DND-41 (cell line): ENCODE measurements at places on chromosomes 4 and X.

DNA sequence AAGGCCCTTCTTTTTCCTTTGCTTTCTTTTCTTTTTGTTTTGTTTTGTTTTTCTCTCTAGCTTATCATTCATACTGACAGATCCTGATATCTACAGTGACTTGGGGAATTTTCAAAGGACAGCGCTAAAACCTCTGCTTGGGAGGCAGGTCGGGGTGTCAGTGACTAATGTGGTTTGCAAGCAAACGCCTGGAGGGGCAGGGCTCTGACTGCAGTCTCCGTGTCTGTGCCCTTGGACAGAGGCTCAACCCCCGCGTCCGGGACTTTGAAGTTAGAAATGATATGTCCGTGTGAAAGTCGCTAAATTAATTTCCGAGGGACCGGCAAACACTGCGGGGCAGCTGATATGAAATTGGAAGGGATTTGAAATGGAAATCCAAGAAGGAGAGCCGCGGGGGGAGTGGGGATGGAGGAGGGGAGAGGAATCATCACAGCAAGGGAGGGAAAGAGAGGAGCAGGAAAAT, 312.4 kb downstream of the DHRSX start:
- H3K27ac ChIP-seq = no peak overlapping the region
- no peak overlapping the region for H3K4me3 ChIP-seq
- DNase-seq = no peak
- H3K4me1 ChIP-seq = no peaks in the 10 kb centered on the region
- no peaks in the 10 kb centered on the region for H3K36me3 ChIP-seq

DNA sequence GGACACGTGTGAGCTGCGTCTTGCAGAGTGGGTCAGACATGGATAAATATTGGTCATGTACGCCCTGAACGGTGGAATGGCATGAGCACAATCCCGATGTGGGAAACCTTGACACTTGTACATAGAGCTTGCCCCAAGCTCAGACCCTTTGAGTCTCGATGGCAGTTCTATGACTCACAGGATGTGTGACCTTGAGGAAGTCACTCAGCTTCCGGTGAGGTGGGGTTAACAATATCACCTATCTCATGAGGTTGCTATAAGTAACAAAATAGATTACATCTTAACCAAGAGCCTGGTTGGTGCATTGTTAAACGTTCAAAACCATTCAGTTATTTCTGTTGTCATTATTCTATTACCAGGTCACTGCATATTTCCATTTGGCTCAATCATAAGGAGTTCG, 109.1 kb upstream of the TBL1X start:
- H3K27me3 ChIP-seq = no peaks in the 10 kb centered on the region
- H3K4me1 ChIP-seq = peaks cover 34% of the 10 kb centered on the region
- no peak overlapping the region for H3K27ac ChIP-seq
- H3K4me3 ChIP-seq = no peak overlapping the region
- no peak for DNase-seq

GRCh38 chr4:140799686-140800225, 43.6 kb upstream of the TBC1D9 start:
- no peak overlapping the region for H3K4me3 ChIP-seq
- H3K27me3 ChIP-seq = no peaks in the 10 kb centered on the region
- no peaks in the 10 kb centered on the region for H3K4me1 ChIP-seq
- H3K36me3 ChIP-seq = no peaks in the 10 kb centered on the region
- no peak overlapping the region for H3K27ac ChIP-seq

GRCh38 chr4:186240848-186241491, 13.7 kb downstream of the KLKB1 start:
- no peak overlapping the region for H3K4me3 ChIP-seq
- no peak overlapping the region for H3K27ac ChIP-seq
- no peaks in the 10 kb centered on the region for H3K36me3 ChIP-seq

GRCh38 chrX:34886011-34886410, 56.6 kb upstream of the FAM47B start:
- no peaks in the 10 kb centered on the region for H3K27me3 ChIP-seq
- no peak overlapping the region for H3K27ac ChIP-seq
- H3K36me3 ChIP-seq = no peaks in the 10 kb centered on the region
- DNase-seq = no peak

- no peaks in the 10 kb centered on the region for H3K4me1 ChIP-seq
- H3K36me3 ChIP-seq = no peaks in the 10 kb centered on the region
- no peak overlapping the region for H3K27ac ChIP-seq
- no peak for DNase-seq
- H3K27me3 ChIP-seq = no peaks in the 10 kb centered on the region
Measured at GRCh38 chr4:149211876-149212275, 603.8 kb downstream of the IQCM start.

DNA sequence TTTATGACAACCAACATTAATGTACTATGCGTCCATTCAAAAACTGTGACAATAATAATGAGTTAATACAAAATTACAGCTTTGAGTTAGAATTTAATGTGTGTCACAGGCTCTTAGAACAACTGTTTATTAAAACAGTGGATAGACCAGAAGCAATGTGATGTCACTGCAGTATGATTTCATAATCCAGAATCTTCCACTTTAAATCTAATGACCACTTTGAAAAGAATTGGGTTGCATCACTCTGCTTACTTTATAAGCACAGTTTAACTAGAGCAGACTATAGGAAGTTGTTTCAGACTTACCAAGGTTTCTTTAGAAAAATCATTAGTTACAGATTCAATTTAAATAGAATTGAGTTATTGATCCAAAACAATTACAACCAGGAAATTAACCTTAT, 758.5 kb downstream of the KCTD8 start:
- no peaks in the 10 kb centered on the region for H3K4me1 ChIP-seq
- H3K27ac ChIP-seq = no peak overlapping the region
- H3K27me3 ChIP-seq = no peaks in the 10 kb centered on the region
- H3K36me3 ChIP-seq = no peaks in the 10 kb centered on the region
- H3K4me3 ChIP-seq = no peak overlapping the region
- DNase-seq = no peak

GRCh38 chr4:26361297-26361696, 40.5 kb downstream of the RBPJ start:
- no peak overlapping the region for H3K4me3 ChIP-seq
- H3K27me3 ChIP-seq = no peaks in the 10 kb centered on the region
- no peaks in the 10 kb centered on the region for H3K4me1 ChIP-seq
- H3K36me3 ChIP-seq = 0 out of 2 replicates have a peak, but pooled peaks cover under 1% of the 10 kb centered on the region
- no peak overlapping the region for H3K27ac ChIP-seq
- DNase-seq = no peak

- H3K27ac ChIP-seq = no peak overlapping the region
- no peak overlapping the region for H3K4me3 ChIP-seq
- H3K4me1 ChIP-seq = peaks cover 10% of the 10 kb centered on the region; the same call in 1 of the 2 replicates
- H3K36me3 ChIP-seq = no peaks in the 10 kb centered on the region
Measured at GRCh38 chr4:89306486-89307177, 968 bp downstream of the GPRIN3 start.

DNA sequence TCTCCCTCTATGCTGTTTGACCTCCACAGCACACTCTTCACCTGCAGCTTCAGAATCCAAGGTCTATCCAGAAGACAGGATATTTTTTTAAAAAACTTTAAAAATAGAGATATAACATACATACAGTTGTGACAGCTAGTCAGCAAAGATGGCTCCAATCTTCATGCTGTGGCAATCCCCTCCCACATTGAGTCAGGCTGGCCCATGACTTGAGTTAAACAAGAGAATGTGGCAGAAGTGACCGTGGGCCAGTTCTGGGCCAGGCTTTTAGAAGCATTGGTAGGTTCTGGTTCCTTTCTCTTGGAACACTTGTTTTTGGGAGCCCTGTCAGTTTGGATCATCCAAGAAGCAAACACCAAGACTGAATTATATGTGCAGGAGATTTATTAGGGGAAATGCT, 36.1 kb upstream of the REPS2 start:
- no peak overlapping the region for H3K27ac ChIP-seq
- no peak overlapping the region for H3K4me3 ChIP-seq
- no peaks in the 10 kb centered on the region for H3K27me3 ChIP-seq

- no peak for DNase-seq
- H3K27me3 ChIP-seq = no peaks in the 10 kb centered on the region
- no peaks in the 10 kb centered on the region for H3K36me3 ChIP-seq
- H3K4me1 ChIP-seq = no peaks in the 10 kb centered on the region
- no peak overlapping the region for H3K4me3 ChIP-seq
Measured at GRCh38 chrX:44669626-44670025, 127.0 kb upstream of the FUNDC1 start.

DNA sequence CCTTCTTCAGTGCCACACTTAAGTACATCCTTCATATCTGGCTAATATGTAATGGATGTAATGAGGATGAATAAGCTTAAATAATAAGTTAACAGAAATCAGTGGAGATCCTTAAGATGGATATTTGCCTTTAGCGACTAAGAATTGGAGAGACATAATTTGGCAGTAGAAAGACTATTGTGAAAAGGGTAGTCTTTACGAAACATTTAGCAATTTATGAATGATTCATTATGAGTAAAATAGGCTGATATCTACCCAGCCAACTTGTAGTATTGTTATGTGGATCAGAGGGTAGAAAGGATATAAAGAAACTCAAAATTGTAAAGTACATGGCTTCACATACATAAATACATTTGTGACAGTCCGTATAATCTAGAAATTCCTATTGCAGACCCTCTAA, 2371.8 kb downstream of the PCDH7 start:
- no peak overlapping the region for H3K4me3 ChIP-seq
- no peaks in the 10 kb centered on the region for H3K4me1 ChIP-seq
- no peak overlapping the region for H3K27ac ChIP-seq
- H3K36me3 ChIP-seq = no peaks in the 10 kb centered on the region

DNA sequence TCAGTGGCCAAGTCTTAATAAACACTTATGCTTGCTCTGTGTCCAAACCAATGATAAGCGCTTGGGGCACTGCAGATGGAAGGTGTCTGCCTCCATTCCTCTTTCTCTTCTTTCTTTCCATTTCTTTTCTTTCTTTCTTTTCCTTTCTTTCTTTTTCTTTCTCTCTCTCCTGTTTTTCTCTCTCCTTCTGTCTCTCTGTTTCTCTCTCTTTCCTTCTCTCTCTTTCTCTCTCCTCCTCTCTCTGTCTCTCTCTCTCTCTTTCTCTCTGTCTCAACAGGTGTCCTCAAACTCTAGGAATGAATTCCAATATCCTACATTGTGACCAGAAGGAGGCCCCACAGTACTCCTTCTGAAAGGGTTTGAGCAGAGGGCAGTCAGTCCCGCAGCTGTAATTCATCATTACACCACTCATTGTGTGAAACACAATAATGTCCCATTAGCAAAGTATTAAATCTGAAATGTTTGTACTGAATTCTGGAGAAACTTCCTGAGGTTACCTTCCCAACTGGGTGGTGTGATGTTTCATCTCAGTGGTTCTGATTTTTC, 66.5 kb upstream of the PAGE1 start:
- no peaks in the 10 kb centered on the region for H3K27me3 ChIP-seq
- DNase-seq = no peak
- H3K36me3 ChIP-seq = no peaks in the 10 kb centered on the region
- H3K4me3 ChIP-seq = no peak overlapping the region
- H3K4me1 ChIP-seq = no peaks in the 10 kb centered on the region
- H3K27ac ChIP-seq = no peak overlapping the region

GRCh38 chr4:89664521-89664920, 172.4 kb downstream of the SNCA start:
- H3K4me1 ChIP-seq = no peaks in the 10 kb centered on the region
- DNase-seq = no peak
- H3K4me3 ChIP-seq = no peak overlapping the region
- no peak overlapping the region for H3K27ac ChIP-seq
- H3K36me3 ChIP-seq = no peaks in the 10 kb centered on the region
- H3K27me3 ChIP-seq = no peaks in the 10 kb centered on the region

GRCh38 chrX:133171962-133172708, 46.0 kb downstream of the TFDP3 start:
- DNase-seq = peak; percentile 6
- no peak overlapping the region for H3K27ac ChIP-seq
- H3K4me3 ChIP-seq = no peak overlapping the region
- no peaks in the 10 kb centered on the region for H3K27me3 ChIP-seq
- H3K4me1 ChIP-seq = peaks cover 5% of the 10 kb centered on the region; the same call in 1 of the 2 replicates

DNA sequence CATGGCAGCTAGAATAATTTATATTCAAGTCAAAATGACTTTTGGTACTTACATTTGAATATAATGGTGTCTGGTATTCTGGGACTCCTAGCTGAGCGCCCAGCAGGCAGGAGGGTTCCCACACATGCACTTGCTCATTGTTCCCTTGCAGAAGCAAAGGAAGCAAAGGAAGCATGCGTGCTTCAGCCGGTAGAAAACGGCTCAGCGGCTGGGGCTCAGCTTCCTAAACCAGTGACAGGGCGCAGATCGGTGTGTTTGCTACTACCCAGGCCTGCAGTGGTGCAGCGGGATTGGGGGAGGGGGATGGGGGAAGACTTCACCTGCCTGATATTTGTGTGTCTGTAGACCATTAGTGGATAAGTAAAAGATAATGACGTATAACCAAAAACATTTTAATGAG, 978.3 kb upstream of the TENM3 start:
- no peaks in the 10 kb centered on the region for H3K4me1 ChIP-seq
- no peak overlapping the region for H3K4me3 ChIP-seq
- DNase-seq = no peak
- H3K27me3 ChIP-seq = no peaks in the 10 kb centered on the region

DNA sequence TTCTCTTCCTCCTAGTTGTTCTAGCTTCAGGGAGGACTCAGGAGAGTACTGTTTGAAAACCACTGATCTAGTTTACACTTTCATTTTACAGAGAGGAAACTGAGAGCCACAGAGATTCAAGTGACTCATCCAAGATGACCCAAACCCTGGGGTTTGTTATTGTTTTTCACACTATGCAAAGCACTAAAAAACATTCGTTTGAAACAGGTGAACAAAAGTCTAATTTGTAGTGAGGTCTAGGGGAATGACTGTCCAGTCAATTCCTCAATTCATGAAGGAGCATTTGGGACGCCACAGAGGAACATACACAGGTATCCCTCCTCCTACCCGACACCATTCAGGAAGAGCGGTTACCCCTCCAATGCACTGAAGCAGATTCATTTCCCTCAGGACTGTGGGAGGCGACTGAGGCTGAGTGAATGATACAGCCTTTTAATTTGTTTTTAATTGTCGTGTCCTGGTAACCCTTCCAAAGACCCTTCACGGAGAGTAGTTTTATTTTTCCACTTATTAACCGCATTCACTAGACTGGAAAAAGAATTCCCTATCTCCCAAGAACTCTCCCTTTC, 30.3 kb downstream of the TLR10 start:
- H3K4me1 ChIP-seq = no peaks in the 10 kb centered on the region
- no peak overlapping the region for H3K4me3 ChIP-seq
- no peaks in the 10 kb centered on the region for H3K36me3 ChIP-seq
- H3K27me3 ChIP-seq = no peaks in the 10 kb centered on the region
- no peak overlapping the region for H3K27ac ChIP-seq
- DNase-seq = no peak

DNA sequence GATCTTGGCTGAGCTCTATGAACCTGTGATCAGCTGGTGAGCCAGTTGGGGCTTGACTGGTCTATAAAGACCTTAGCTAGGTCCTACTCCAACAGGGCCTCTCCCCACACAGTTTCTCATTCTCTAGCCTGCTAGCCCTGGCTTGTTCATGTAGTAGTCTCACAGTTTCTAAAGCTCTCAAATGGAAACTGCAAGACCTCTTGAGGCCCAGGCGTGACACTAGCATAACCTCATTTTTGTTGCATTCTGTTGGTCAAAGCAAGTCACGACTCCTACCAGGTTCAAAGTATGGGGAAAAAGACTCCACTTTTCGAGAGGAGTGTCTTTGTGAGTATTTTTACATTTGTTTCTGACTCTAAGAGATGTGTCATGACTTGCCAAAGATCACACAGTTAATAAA, 50.9 kb downstream of the CEP44 start:
- no peaks in the 10 kb centered on the region for H3K27me3 ChIP-seq
- H3K4me1 ChIP-seq = no peaks in the 10 kb centered on the region
- no peak overlapping the region for H3K4me3 ChIP-seq
- no peaks in the 10 kb centered on the region for H3K36me3 ChIP-seq
- H3K27ac ChIP-seq = no peak overlapping the region
- no peak for DNase-seq
